ENCODE measurements at places on chromosomes 12 and 14.

GRCh38 chr12:5505751-5506150 is 73.8 kb downstream of the NTF3 start:
- DNase-seq, result no peak

GRCh38 chr14:36986407-36986806 is 186.0 kb downstream of the SLC25A21 start:
- no peak for DNase-seq

GRCh38 chr12:26608706-26609105 is 224.3 kb downstream of the ITPR2 start:
- no peak for DNase-seq

- DNase-seq, result no peak
Measured at GRCh38 chr14:102667703-102668102, 75.3 kb downstream of the RCOR1 start.

- no peak for DNase-seq
Measured at GRCh38 chr14:38758661-38759060, 344.4 kb downstream of the SEC23A start.

GRCh38 chr14:98835825-98836100 is 436.2 kb downstream of the BCL11B start:
- DNase-seq, result no peak

DNA sequence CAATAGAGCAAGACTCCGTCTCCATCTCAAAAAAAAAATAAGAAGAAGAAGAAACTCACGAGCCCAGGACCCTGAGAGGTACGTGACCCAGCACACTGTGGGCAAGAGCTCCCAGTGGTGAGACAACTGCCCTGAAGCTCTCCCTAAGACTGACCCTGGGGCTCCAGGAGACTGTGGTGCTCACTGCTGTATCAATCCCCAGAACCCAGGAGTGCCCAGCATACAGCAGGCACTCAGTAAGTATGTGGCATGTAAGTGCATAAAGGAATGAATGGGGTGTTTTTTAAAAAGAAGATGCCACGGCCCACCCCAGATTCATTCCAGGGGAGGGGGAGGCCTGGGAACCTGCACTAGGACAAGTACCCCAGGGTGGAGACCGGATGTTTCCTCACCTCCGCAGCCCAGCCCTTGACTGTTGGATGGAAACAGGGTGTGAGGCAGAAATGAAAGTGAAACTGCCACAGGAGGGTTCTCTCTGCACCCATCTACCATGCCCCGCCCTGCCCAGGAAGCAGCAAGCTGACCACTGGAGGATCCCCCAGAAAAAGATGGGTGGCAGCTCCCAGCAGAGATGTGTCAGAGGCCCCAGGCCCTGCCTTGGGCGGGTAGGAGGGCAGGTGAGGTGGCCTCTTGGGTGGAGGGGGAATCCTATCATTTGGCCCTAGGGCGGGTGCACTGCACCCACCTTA is 12.2 kb downstream of the ITPK1 start:
- DNase-seq, result no peak

DNA sequence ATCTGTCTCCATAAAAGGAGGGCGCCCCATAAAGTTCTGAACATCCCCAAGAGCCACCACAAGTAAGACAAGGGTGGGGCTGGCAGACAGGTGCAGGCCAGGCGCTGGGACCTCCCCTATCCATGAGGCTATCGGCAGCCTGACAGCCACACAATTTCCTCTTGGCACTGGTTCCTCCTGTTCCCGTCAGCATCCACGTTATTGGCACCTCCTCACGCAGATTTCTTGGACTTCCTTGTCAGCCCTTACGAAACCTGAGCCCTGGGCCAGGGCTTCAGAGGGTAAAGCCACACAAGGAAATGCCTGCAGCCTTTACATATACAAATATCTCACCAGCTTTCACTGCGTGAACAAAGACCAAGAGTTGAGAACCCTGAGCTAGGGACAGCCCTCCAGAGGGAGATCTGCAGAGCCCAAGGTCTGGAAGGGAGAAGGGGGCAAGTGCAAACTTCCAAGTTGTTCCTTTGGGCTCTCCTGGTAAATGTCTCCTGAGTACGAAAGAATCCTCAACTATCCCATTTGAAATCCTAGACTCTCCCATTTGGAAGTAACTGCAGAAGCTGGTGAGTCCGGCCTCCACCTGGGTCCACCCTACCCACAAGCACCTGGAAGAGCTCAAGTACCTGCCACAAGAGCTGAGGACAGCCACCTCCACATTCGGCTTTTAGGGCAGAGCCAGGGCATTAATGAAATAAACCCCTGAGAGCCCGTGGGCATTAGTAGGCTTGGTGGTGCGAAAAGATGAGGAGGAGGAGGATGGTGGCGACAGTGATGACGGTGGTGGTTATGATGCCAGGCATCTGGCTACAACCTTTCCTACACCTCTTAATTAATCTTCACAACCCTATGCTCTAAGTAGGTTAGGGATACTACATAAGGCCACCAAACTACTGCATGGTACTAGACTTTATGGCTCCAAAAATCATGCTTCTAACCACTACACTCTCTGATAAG is 5.5 kb upstream of the TC2N start:
- DNase-seq, result no peak

DNA sequence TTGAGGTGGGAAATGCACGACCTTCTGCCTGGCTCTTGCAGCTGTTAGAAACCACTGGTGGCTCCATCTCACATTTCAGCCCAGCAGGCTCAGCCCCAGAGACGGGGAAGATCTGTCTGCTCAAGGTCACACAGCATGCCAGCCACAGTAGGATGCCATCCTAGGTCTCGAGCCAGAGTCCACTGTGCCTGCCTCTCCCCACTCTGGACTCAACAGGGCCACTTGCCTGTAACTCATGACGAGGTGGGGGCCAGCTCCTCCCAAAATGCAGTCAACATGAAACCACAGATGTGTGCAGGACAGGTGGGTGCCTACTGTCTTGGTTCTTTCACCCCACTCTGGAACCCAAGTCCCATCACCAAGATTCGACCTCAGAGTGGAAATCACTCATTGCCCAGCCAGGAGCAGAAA is 23.2 kb downstream of the BCL11B start:
- no peak for DNase-seq

- no peak for DNase-seq
Measured at GRCh38 chr12:115840159-115840558, 437.3 kb downstream of the MED13L start.

- DNase-seq, result no peak
Measured at GRCh38 chr14:47120645-47121044, 469.1 kb upstream of the RPL10L start.

DNA sequence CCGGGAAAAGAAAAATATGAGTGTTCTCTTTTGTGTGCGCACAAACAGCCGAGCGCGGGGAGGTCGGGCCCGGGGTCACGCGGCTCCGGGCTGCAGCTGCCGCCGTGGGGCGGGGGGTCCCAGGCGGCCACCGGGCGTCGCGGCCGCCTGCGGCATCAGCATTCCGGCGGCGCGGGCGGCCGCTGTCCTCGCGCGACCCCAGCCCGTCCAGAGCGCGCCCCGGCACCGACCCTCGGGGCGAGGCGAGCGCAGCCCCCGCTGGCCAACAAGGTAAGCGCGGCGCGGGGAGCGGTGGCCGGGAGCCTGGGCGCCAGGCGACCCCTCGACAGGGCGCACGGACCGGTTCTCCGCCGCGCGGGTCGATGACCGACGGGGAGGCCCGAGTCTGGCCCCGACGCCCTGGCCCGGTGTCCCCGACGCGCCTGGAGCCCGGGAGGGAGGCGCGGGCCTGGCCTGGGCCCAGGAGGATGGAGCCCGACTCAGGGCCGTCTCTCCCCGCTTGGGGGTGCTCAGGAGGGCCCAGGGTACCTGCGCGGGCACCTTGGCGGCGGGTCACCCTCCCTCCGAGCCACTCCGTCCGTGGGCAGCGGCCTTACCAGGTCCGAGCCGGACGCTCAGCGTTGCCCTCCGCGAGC is 103.9 kb upstream of the DIO3 start:
- no peak for DNase-seq

DNA sequence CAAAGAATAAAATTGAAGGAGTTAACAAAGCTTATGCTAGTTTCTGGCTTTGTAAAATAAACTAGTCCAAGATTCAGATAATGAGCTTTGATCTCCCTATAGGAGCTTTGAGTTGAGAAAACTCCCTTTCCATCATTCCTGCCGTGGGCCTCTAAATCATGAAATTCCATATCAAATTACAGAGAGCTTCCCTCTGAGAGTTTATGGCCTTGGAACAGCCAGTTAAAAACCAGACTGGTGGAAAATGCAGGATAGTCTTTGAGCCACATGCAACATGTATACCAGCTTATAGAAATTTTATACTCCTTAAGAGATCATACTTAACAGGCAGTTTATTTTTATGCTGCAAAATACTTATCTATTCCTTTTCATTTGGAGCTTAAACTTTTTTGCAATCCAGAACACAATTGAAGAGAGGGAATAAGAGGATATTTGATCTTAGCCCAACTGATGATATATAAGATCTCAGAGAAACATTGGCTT is 175.8 kb upstream of the ATP2B1 start:
- DNase-seq, result no peak

DNA sequence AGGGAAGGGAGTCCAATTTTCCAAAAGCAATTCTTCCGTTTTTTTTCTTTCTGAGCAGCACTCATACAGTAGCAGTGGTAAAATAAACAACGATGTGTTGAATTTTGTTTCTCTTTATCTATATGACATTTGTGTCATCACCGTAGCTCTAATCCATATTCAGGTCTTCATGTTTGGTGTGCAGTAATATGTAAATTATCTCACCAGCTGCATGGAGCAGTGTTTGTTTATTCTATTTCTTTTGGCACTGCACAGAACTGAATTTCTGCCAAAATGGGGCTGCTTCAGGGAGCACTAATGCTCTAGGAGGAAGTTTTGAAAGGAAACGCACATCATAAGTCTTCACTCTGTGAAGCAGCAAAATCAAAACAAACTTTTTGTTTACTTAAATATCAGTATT is 130.0 kb upstream of the NPAS3 start:
- DNase-seq, result peak; percentile 83

- peak; percentile 77 for DNase-seq
Measured at GRCh38 chr12:24901576-24902461, 47.1 kb downstream of the BCAT1 start.

DNA sequence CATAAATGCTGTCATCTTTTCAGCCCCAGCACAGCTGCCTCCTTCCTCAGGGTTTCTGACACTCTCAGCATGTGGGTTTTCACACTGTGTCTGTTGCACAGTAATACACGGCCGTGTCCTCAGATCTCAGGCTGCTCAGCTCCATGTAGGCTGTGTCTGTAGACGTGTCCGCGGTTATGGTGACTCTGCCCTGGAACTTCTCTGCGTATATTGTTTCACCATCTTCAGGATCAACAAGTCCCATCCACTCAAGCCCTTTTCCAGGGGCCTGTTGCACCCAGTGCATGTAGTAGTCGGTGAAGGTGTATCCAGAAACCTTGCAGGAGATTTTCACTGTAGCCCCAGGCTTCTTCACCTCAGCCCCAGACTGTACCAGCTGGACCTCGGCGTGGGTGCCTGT is 1210.6 kb downstream of the TMEM121 start:
- no peak for DNase-seq

GRCh38 chr12:95802482-95803270 is 12.1 kb upstream of the NTN4 start:
- no peak for DNase-seq

- DNase-seq, result no peak
Measured at GRCh38 chr12:42186793-42187192, 42.1 kb upstream of the GXYLT1 start.

- no peak for DNase-seq
Measured at GRCh38 chr14:50714450-50715073, 46.5 kb upstream of the SAV1 start.

DNA sequence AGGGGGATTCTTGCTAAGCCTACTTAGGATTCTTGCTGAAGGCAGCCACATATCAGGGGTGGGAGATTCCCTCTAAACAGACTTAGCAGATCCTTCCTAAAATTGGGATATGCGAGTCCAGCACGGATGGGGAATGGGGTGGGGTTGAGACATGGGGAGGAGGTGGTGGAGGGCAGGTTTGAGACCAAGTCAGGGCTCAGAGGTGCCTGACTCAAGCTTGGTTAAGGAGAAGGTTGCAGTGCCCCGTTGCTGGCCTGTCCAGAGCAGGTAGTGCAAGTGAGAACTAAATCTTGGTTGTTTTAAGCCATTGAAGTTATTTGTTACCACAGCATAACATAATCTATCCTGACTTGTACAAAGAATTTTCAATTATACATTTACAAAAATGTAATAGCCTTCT is 359.7 kb downstream of the AACS start:
- no peak for DNase-seq

DNA sequence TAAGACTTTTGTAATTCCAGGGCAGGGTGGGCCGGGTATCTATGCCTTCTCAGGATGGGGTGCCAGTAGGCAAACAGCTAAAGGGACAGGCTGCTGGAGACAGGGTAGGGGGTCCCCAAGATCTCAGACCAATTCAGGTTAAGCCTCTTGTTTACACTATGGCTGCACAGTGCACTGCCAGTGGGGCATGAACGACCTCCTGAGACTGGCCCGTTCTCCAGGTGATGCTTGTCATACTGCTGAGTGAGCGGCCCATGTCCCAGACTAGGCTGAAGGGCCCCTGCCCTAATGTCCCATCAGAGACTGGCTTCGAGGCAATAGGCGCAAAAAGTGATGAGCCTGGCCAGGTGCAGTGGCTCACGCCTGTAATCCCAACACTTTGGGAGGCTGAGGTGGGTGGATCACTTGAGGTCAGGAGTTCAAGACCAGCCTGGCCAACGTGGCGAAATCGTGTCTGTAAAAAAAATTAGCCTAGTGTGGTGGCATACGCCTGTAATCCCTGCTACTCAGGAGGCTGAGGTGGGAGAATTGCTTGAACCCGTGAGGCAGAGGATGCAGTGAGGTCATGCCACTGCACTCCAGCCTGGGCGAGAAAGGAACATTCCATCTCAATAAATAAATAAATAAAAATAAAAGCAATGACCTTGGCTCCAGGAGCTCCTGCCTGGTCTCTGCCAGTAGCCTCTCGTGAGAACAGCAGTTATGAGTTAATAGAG is 12.6 kb downstream of the SLC25A29 start:
- peak; percentile 10 for DNase-seq

GRCh38 chr14:104634886-104635570 is 30.5 kb upstream of the TMEM179 start:
- no peak for DNase-seq

GRCh38 chr14:52003324-52003723 is 14.0 kb downstream of the RTRAF start:
- DNase-seq, result no peak

DNA sequence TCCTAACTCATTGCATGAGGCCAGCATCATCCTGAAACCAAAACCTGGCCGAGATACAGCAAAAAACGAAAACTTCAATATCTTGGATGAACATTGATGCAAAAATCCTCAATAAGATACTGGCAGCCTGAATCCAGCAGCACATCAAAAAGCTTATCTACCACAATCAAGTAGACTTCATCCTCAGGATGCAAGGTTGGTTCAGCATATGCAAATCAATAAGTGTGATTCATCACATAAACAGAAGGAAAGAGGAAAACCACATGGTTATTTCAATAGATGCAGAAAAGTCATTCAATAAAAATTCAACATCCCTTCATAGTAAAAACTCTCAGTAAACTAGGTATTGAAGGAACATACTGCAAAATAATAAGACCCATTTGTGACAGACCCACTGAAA is 56.5 kb upstream of the PPFIA2 start:
- no peak for DNase-seq

GRCh38 chr12:61412201-61412600 is 848.0 kb upstream of the USP15 start:
- no peak for DNase-seq

- no peak for DNase-seq
Measured at GRCh38 chr12:76069339-76069738, 15.1 kb downstream of the NAP1L1 start.
